T1000 (cell line): ENCODE measurements at places on chromosomes 6 and 20.
A peak's percentile ranks its signal among the peaks of the same experiment; 100 is the strongest.

DNA sequence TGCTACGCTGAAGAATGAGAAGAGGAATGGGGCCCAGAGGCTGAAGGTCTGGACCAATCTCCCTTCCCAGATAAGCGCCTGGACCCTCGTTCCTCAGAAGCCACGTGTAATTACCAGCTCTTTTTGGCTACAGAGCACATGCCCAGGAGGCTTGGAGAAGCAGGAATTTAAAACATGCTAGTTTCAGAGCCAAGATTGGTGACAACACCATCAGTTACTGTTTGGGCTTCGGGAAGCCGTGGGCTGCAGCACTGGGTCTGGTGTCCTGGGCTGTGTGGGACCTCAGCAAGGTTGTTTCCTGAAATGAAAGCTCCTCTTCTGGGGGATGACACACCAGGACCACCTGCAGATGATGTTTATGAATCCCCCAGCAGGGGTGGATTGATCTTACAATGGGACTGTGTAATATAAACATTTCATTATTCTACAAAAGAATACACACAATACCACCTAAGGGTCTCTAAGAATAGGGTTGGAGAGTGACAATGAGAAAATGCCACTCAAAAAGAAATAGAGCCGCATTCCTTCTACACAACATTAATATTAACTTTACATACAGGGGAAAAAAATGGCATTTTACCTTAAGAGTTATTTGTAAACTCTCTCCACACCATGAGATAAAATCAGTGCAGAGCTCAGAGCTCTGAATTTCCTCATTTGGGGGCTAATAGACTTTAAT, 207.8 kb upstream of the FOXQ1 start:
- no peak for DNase-seq

GRCh38 chr20:56875052-56875659, 246.1 kb downstream of the TFAP2C start:
- DNase-seq: peak; percentile 18

- DNase-seq: no peak
Measured at GRCh38 chr20:59680852-59681251, 76.5 kb downstream of the PHACTR3 start.

GRCh38 chr6:45658400-45658799, 280.7 kb upstream of the SUPT3H start:
- no peak for DNase-seq

GRCh38 chr20:1702328-1702727, 44.7 kb upstream of the SIRPG start:
- DNase-seq: no peak

- DNase-seq: no peak
Measured at GRCh38 chr20:18773566-18773965, 40.0 kb upstream of the SCP2D1 start.

DNA sequence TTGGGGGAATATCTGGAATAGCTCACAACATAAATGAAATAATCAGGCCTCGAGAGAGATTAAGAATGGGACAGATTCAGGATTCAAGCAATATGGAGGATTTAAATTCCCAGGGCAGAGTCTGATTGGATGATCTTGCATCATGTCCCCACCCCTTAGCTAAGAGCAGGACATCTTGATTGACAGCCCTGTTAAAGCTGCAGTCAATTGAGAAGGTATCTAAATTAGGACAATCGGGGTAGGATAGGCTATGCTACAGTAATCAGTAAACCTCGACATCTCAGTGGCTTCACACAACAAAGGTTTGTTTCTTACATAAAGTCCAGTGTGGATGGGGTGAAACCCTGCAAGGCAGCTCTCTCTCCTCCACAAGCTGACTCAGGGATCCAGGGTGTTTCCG, 109.5 kb downstream of the EYA2 start:
- no peak for DNase-seq

- DNase-seq: no peak
Measured at GRCh38 chr6:145784683-145785082, 29.9 kb downstream of the FBXO30 start.

- no peak for DNase-seq
Measured at GRCh38 chr6:54289426-54289825, 18.8 kb upstream of the TINAG start.

- no peak for DNase-seq
Measured at GRCh38 chr6:22966691-22967422, 397.5 kb downstream of the HDGFL1 start.

DNA sequence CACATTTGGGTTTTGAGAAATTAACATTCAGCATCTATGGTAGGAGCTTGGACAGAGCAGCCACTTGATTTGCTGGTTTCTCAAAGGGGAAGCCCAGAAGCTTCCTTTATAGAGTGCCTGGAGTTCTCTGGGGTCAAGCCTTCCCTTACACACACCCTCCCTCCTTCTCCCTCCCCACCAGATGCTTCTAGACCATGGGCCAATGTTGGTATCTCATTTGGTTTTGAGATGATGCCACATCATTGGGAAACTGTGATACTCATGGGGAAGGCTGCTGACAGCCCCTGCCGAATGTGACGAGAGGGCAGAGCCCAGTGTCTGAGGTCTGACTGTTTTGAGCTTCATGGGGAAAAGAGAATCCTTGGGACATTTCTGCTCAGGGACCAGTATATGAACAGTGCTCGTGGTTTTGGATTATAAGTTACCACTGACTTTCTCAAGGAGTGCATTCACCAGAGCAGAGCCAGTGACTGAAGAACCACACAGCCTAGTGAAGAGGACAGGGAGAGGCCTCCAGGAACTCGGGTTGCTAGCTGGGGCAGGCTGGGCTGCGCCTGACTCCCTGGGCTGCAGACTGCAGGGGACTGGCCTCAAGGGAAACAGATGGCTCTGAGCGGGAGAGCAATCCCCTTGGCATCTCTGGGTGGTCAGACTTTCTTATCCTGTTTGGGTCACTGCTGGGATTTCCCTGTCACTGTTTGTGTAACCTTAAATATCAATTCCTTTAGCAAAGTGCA, 46.4 kb upstream of the CST5 start:
- no peak for DNase-seq

DNA sequence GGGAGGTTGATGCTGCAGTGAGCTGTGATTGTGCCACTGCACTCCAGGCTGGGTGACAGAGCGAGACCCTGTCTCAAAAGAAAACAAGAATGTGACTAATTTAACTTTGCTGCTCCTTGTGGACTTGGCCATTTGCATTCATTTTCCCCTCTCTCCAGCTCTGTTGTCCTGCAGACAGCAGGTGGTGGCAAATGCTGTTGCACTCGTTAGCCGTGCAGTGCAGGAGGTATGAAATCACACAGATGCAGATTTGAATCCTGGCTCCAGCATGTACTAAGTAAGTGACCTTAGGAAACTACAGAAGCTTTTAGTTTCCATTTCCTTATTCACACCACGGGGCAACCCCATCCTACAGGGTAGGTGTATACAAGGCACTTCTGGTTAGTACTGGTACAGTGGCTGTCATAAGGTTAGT, 9.6 kb upstream of the BEND3 start:
- no peak for DNase-seq

- DNase-seq: no peak
Measured at GRCh38 chr20:63035603-63036185, 28.9 kb upstream of the BHLHE23 start.

- DNase-seq: no peak
Measured at GRCh38 chr6:27771235-27771634, 141.0 kb downstream of the OR2B2 start.

DNA sequence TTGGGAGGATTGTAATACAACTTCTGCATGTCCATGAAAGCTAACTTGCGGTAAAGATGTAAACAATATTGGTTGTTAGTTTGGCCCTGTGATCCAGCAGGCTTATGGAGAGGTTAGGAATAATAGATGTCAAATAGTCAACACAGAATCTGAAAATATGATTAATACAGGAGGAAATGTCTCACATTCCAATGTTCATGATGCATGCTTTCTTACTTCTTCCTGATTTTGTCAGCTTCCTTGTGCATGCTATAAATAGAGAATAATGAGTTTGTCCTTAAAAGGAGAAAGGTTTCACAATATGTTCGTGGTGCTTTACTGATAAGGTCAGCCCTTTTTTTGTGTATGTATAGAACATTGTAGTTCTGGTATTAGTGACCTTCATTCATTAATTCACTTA, 136.7 kb downstream of the MMUT start:
- DNase-seq: no peak

GRCh38 chr6:162964488-162965140, 236.8 kb downstream of the PACRG start:
- peak; percentile 92 for DNase-seq

DNA sequence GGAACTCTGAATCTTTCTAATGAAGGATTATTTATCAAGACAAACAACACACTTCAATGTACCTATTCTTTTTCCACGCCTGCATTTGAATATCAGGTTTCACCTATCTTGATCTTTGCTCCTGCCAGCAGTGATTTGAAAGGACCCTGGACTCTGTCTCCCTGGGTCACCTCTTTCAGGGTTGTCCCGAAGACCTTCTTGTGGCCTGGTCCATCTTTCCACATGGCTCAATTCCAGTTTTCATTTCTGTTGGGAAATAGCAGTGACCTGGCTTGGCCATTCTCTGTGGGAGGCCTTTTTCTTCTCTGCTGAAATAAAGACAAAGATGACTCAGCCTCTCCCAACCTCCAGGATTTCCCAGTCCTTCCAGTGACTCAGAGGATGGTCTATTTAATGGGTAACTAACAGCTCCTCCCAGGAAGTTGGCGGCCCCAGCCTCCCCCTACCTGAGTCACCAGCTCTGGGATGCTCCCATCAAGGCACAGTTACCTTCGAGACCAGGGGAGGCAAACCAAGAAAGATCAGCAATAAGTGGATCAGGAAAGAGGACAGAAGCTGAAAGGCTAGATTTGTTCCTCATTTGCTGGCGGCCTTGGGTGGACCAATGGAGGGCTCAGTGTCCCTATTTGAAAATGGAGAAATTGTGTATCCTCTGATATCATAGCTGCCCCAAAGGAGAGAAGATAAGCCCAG, 120.2 kb upstream of the RNF24 start:
- DNase-seq: peak; percentile 84

GRCh38 chr6:156017838-156018237, 562.2 kb upstream of the NOX3 start:
- no peak for DNase-seq

- DNase-seq: no peak
Measured at GRCh38 chr6:34574647-34575293, 18.6 kb upstream of the SPDEF start.

GRCh38 chr20:35941620-35942019, 12.7 kb downstream of the SCAND1 start:
- no peak for DNase-seq

- DNase-seq: no peak
Measured at GRCh38 chr6:69570106-69570505, 226.7 kb downstream of the LMBRD1 start.

- no peak for DNase-seq
Measured at GRCh38 chr6:74715355-74716085, 490.3 kb downstream of the COL12A1 start.

GRCh38 chr6:11198663-11199603, 33.5 kb downstream of the NEDD9 start:
- no peak for DNase-seq

DNA sequence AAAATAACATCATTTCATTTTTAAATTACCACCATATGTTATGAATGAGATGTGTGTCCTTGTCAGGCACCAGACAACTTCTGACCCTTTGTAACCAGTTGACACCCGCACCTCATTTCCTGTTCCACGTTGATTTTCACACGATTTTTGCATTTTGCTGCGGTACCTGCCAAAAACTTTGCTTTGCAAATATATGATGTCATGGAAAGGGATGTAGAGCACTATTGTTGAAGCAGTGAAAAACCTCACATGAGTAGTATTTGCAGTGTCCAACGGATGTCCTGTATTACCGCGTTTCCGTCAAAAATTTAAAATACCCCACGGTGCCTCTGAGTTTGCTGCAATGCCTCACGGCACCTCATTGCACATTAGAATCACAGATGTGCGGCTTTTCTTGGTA, 115.6 kb downstream of the MTHFD1L start:
- DNase-seq: no peak
